ENCODE measurements at places on chromosomes 4 and X. TPM values are rescaled to one million over a fixed set of nuclear protein-coding genes. Genes with fewer than 3 reads are reported as not detected.

Gene GAGE12F
- total RNA-seq: not detected

DNA sequence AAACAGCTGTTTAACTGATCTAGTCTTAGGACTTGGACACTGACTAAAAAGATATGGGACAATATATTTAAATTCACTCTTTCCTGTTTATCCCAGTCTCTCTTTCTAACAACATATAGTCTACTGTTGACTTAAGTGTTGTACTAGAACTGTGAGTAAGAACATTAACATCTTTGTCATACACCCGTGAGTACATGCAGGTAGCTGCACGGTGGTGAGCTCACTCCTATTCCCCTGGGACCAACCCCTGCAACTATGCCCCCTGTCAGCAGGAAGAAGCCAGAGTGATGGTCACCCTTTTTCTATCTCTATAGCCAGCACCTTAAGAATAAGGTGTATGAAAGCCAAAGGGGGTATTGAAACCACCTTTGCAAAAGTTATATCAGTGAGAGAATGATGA lies 17.6 kb downstream of the TBL1X start:
- DNase-seq: no peak

Gene UGT2B15
- 0.57 TPM for total RNA-seq

Gene LYAR
- 18.7 TPM for total RNA-seq

Gene LUZP4
- not detected for total RNA-seq

Gene XAGE1B
- not detected for total RNA-seq

DNA sequence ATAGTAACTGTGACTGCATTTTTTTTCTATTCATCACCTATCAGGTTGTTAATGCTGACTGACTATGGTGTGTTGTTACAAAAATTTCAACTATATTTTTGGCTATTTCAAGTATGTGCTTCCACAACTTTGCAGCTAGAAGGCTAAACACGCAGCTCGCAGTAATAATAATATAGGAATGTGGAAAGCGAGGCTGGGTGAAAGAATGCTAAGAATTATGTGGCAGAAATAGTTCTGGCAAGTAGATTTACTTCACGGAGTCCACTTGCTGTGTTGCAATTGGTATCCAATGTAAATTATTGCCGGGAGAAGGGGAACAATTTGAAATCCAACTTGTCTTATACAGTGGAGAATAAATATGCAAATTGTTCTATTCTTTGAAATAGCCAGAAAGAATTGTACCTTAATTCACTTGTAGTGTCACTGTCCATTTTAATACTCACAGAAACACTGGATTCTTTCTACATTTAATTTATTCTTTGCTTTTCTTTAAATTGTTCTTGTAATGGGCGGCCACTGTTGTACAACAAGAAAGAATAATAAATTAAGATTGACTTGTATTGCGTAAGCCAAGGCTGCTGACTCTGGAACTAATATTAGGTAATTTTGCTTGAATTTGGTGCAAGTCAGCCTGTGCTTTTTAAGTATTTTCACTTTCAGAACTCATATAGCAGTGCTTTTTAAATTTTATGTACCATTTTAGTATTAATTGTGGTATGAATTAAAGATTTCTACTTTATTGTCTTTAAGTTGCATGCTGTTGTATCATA lies 154.9 kb downstream of the FRMPD4 start:
- DNase-seq: no peak

- no peak for DNase-seq
Observed at GRCh38 chr4:12286351-12286750, 857.7 kb upstream of the HS3ST1 start.

Data from progenitor cell of endocrine pancreas (in vitro differentiated cells).